ENCODE measurements at places on chromosomes 3 and 15.

DNA sequence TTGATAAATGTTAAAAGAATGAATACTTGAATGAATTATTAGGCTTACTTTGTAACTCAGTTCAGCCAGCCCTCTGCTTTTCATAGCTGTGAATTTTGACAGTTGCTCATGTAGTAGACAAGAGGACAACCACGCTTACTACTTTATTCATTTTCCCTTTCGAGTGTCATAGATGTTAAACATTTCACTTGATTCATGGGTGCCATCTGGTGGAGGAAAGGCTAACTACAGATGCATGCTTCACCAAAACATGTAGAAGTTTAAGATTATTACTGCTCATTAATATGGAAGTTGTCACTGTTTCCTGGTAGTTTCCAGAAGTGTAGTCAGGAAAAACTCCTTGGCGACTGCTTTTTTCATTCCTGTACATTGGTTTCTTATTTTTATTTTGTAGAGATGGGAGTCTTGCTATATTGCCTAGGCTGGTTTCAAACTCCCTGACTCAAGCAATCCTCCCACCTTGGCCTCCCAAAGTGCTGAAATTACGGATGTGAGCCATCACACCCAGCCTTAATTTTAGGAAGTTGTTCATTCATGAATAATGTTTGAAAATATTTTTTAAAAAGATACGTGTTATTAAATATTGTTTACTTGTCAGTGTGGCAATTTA lies 163.2 kb downstream of the B3GALNT1 start:
- no peak for DNase-seq

- no peak for DNase-seq
These were observed 8.0 kb upstream of the EEFSEC start for GRCh38 chr3:128145279-128145678.

DNA sequence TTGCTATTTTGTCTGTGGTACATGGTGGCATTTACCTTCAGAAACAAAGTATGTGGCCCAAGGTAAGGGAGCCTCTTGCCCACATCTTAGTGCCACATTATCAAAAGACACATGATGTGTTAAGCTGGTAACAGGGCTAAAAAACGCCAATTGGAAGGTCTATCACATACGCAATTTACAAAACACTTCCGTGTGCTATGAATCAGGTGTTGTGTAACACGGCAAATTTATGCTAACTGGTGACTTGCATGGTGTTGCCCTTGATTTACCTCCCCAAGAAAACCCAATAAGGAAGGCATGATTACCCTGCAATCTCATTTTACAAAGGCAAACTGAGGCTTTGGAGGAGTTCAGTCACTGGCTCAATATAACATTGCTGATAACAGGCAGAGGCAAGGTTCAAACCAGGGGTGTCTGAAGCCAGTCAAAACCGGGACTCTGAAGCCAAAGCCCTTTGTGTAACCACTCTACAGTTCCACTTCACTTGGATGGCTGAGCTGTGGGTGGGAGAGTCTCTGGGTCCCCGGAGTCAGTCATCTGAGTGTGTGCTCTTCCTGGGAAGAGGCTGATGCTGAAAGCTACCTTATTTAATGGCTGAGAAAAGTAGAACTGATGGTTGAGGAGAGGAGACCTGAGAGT lies 103.9 kb upstream of the BCL6 start:
- no peak for DNase-seq

DNA sequence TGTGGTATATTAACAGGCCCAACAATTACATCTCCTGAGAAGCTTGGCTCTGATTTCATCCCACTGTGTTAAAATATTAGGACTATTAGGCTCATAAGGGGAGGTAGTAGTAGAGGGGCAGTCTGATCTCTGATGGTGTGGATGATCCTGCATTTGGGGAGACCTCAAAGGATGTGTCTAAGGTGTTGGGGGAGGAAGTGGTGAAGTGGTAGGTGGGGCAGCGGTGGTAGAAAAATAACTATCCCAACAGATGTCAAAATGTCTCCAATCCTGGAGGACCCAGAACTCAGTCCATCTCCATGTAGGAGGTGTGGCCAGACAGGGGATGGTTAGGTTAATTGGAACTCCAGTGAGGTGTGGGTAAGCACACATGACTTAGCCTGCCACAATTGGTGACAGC lies 10.4 kb upstream of the IQCF6 start:
- no peak for DNase-seq

GRCh38 chr3:40073310-40074007 lies 236.0 kb upstream of the EIF1B start:
- DNase-seq: no peak

DNA sequence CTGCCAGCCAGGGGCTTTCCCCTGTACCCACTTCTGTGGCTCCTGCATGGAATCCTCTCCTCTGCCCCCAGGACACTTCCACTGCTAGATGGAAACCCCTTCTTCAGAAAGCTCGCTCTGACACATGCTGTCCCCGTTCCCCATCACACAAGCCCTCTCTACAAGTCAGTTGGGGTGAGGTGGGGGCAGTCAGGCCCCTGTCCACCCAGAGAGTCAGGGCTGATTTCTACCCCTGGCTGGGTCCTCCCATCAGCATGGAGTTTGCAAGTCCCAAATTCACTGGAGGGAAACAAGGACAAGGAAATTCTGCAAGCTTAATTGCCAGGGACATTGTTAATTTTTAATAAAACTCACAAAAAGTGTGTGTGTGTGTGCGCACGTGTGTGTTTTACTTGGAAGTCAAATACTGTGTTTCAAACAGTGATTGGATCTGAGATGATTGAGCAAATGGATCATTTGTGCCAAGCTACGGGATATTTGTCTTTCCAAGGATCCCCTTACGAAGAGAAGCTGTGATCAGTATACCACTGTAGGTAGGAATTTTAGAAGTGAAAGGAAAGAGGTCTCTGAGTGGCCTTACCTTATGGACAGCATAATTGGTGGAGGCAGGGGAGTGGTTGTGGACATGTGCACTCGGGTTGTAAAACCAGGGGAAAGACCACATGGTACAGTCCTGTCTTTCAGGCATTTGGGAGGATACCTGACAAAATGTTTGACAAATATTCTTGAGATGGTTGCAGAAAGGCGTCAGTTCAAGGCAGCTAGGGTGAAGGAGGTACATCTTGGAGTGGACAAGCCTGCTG lies 1.5 kb upstream of the AMOTL2 start:
- no peak for DNase-seq

GRCh38 chr3:14471016-14471415 lies 68.6 kb downstream of the SLC6A6 start:
- DNase-seq: no peak

GRCh38 chr3:156108616-156109015 lies 11.8 kb upstream of the KCNAB1 start:
- DNase-seq: no peak

- DNase-seq: no peak
These were observed 4.8 kb downstream of the PDCD6IP start for GRCh38 chr3:33803252-33803651.

DNA sequence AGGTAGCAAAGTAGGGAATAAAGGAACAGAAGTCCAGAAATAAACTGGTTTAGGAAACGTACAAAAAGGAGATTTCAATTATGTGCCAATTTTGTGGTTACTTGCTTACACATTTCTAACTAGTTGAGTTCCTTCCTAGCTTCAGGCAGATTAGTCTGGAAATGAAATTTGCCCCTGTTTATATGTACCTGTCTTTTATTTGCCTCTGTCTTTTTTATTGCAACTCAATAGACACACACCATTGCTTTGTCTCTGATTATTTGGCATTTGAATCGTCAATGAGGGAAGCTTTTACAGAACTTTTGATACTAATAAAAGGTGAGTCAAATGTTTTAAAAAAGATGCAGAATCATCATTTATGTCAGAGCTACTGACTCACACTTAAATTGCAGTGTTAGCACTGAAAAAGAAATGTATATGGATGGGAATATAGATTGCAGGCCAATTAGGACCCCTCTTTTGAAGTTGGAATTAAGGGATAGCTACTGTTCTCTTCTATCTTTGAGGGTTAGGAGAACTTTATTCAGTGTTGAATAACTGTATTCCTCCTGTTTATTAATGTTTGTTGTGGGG lies 60.5 kb downstream of the TRAK1 start:
- DNase-seq: no peak

GRCh38 chr3:151638555-151639417 lies 94.9 kb upstream of the AADACL2 start:
- DNase-seq: no peak

DNA sequence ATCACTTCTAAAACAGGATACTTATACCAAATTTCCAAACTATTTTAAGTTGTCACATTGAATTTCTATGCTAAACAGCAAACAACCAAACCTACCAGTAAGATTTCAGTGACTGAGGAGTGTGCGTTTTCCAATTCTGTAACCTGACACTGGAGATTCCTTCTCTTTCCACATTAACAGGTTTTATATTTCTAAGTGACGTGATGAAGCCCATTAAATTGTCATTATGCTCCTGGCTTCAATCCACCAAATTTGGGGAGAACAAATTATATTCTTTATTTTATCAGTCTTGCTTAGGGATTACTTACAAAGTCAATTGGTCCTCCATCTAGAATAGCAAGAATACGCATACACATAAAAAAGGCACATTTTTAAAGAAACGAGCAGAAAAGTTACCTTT lies 764.8 kb upstream of the NR2F2 start:
- no peak for DNase-seq

- DNase-seq: no peak
These were observed 4.8 kb upstream of the ADCY5 start for GRCh38 chr3:123453675-123454074.
